Nasal cavity respiratory epithelium epithelial cell of viscerocranial mucosa (primary cell): ENCODE measurements at places on chromosomes 4 and X. TPM values are rescaled to one million over a fixed set of nuclear protein-coding genes. Genes with fewer than 3 reads are reported as not detected.

Gene NCAPG
- 0.28 and 0.34 TPM in 2 replicates for total RNA-seq

Gene PASD1
- total RNA-seq: not detected in 2 replicates

Gene ARHGEF38
- total RNA-seq: 0.21 TPM in 1 of 2 replicates, not detected in the other

Gene ASB11
- total RNA-seq: not detected in 2 replicates
